ENCODE measurements at places on chromosomes 16 and 17.

GRCh38 chr17:69231521-69231920 lies 2.9 kb upstream of the ABCA10 start:
- DNase-seq = no peak

DNA sequence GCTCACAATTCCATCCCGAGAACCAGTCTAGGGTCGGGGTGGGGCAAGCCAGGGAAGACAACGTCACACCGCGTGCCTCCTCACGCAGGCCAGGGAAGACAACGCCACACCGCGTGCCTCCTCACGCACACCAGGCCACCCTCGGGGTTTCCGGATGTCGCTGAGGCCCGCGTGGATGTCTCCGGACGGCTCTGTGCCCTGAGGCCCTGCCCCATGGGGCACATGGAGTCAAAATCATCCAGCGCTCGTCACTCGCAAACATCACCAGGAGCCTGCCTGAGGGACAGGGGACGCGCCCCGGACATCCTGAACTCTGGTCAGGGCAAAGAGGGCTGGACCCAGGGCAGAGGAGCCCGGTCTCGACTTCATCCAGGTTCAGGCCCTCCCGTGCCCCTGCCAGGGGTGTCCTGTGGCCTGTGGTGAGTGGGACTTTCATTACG lies 3.7 kb downstream of the TMEM204 start:
- DNase-seq = no peak

- no peak for DNase-seq
Observed at GRCh38 chr17:35947156-35947585, 3.7 kb upstream of the LYZL6 start.

DNA sequence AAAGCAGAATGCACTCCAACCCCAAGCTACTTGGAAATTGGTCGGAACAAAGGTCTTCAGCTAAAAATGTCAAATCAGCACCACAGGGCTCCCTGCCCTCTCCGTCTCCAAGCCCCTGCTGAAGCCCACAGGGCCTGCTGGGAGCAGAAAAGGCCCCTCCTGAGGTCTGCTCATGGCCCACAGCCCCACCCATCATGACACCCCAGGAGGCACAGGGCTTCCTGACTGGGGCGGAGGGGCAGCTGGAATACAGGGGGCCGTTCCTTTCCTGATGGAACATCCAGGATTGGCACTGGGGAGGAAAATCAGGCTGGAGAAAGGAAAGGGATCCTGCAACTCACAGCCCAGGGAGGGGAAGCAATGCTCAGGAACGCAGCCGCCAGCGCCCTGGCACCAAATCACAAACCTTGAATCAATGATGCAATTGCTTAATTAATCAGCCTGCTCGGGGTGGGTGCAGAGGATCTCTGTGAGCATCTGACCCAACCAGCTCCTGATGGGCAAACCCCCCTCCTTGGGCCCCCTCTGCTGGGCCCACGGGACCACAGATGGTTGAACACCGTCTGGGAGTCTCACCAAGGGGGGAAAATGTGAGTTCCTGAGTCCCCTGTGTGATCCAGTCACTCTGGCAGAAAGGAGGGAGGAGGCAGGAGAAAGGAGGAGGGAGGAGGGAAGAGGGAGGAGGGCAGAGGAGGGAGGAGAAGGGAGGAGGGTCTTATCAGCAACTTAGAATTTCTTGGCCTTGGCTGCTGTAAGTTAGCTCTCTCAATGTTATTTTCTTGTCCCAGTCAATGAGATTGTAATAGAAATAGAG lies 155.5 kb downstream of the ZNF423 start:
- DNase-seq = no peak

GRCh38 chr17:9899280-9900043 lies 5.6 kb downstream of the RCVRN start:
- DNase-seq = no peak

DNA sequence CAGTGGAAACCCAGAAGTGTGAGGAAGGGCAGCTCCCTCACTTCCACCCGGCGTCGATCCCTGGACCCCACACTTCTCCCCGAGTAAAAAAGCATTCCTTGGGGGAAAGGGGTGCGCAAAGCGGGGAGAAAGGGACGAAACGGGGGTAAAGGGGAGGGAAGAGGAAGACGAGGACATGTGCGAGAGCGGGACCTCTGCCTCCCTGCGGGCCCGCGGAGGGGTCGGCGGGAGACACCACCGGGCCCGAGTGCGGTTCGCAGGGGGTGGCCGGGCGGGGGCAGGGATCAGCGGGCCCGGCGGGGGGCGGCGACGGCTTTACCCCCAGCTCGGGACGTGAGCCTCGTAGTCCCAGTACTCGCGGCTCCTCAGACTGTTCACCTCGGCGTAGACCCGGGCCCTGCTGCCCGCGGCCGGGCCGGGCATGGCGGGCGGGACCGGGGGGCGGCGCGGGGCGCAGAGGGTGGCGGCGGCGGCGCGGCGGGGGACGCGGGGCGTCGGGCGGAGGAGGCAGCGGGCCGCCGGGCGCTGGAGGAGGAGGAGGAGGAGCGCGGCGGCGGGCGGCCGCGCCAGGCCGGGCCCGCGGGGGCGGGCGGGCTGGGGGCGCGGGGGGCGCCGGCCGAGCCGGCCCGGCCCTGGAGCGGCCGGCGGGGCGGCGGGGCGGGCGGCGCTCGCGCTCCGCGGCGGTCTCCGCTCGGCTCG lies 443 bp downstream of the CSNK2A2 start:
- no peak for DNase-seq

DNA sequence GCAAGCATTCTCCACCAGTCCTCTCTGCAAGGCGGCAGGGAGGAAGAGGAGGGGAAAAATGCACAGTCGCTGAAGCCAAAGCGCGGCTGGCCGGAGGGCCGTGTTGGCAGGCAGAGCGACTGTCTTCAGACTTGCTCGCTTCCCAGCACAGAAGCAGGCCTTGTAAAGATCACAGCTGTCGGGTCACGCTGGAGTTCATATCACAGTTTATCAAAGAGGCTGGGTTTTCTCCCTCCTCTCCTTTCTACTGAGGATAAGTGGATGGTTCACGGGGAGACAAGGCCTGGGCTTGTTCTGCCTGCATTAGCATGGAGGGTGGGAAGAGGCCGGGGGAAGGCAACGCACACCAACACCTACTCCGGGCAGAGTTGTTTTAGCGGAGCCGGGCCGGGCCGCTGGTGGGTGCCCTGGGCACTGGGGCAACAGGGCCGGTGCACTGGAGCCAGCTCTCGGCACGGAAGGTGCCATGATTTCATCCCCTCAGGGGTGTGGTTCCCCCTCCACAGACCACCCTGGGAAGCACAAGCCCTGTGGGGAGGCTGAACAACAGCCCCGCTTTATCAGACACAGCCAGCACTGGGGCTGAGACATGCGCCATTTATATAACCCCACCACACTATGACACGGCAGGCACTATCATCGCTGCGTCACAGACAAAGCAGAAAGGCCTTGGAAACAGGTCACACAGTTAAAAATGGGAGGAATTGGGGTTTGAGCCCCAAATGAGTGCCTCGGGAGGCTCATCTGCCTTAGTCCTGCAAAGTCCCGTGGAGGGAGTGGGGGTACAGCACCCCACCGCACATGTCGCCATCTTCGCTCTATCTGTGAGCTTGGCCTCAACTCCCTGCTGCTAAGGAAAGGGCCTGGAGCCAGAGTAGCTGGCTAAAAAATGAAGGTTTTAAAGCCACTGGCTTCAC lies 40.3 kb upstream of the MTSS2 start:
- DNase-seq = no peak

- no peak for DNase-seq
Observed at GRCh38 chr17:8887301-8887700, 19.8 kb upstream of the PIK3R6 start.

- no peak for DNase-seq
Observed at GRCh38 chr17:34485999-34486398, 93.4 kb upstream of the TMEM132E start.
